ENCODE measurements at places on chromosomes 11 and 22.

GRCh38 chr22:31029276-31029675 is 51.8 kb upstream of the SMTN start:
- DNase-seq: no peak

GRCh38 chr11:59436169-59436568 is at the start of gene OR5A1:
OR5A1 (plus strand) TSS chr11:59436469; CDS start chr11:59443169, 6,700 bp downstream.
- no peak for DNase-seq

- DNase-seq: no peak
These were observed 30.9 kb upstream of the NNMT start for GRCh38 chr11:114265122-114265878.

- DNase-seq: no peak
These were observed 113.0 kb downstream of the ME3 start for GRCh38 chr11:86559311-86559945.

GRCh38 chr11:8823174-8823742 is 87.7 kb upstream of the AKIP1 start:
- DNase-seq: no peak

DNA sequence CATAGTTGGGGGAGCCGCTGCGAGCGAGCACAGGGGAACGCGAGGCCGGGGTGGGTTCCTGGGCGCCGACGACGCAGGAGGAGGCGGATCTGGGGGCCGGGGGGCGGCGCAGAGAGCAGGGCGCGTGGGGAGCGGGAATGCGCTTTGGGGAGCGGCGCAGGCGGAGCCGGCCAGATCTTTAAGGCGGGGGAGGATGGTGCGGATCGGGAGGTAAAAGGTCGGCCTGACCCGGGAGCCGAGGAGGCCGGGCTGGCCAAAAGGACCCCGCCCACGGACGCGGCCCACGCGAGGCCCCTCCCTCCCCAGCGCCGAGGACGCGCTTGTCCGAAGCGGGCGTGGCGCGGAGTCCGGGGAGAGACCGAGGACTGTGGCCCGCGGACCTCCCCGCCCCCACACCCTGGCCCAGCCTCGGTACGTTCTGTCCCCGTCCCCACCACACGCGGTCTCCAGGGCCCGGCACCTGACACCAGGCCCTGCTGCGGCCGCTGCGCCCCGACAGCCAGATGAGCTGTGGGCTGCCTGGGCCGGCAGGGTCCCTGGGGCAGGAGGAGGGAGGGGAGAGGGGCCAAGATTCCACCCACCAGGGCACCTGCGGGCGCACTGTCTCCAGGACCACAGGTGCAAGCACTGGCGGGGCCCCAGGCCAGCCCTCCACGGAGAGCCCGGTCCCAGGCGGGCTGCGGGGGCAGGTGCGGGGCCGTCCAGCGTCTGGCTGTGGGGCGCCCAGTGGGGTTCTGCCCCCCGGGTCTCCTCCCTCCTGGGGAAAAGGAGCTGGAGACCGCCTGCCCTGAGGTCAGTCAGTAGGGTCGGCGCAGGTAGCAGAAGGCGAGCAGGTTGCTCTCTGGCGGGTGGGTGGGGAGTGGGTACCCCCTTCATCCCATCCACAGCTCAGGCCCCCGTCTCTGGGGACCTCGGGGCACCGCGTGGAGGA is 10.9 kb downstream of the PIM3 start:
- peak; percentile 79 for DNase-seq

DNA sequence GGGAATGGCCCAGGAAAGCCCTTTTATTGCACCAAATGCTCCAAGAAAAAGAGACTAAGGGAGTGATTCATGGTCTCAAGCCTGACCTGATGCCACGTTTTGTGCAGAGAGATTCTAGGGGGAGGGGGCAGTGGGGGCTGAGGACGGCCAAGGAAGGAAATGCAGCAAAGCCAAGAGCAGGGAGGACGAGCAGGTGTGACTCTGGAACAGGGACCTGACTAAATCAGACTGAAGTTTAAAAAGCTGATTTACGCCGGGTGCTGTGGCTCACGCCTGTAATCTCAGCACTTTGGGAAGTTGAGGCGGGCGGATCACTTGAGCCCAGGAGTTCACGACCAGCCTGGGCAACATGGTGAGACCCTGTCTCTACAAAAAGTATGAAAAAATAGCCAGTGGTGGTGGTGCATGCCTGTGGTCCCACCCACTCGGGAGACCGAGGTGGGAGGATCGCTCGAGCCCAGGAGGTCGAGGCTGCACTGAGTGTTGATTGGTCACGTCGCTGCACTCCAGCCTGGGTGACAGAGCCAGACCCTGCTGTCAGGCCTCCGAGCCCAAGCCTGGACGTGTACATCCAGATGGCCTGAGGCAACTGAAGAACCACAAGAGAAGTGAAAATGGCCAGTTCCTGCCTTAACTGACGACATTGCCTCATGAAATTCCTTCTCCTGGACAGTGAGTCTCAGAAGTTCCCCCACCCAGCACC is 10.8 kb upstream of the IFITM3 start:
- no peak for DNase-seq

- DNase-seq: no peak
These were observed 142.4 kb upstream of the DDI1 start for GRCh38 chr11:103894034-103894433.

- no peak for DNase-seq
These were observed 368.8 kb downstream of the AASDHPPT start for GRCh38 chr11:106446302-106446701.

GRCh38 chr11:37078521-37078920 is 480.5 kb upstream of the RAG2 start:
- DNase-seq: no peak

- no peak for DNase-seq
These were observed 17.2 kb downstream of the SYNGR1 start for GRCh38 chr22:39367035-39367434.

DNA sequence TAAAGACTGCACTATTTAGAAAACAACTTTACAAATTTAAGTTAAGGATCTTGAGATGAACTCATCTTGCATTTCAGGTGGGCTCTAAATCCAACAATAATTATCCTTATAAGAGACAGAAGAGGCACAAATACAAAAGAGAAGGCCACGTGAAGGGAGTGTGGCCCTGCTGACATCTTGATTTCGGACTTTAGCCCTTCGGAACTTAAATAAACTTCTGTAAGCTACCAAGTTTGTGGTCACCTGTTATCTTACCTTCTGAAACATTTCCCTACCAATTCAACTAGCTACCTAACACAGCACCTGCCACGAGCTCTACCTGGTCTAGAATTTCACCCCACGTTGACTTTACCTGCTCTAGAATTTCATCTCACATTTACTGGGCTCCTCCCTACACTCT is 42.9 kb upstream of the ARHGAP32 start:
- no peak for DNase-seq

- DNase-seq: no peak
These were observed 146.7 kb downstream of the ST3GAL4 start for GRCh38 chr11:126502159-126502558.

Measured in stimulated activated CD4-positive, alpha-beta T cell treated with anti-CD3 and anti-CD28 coated beads, TNF-alpha, amount 100 ng/mL, for 48 hours (primary cell).